ENCODE measurements at places on chromosomes 12 and 14.

DNA sequence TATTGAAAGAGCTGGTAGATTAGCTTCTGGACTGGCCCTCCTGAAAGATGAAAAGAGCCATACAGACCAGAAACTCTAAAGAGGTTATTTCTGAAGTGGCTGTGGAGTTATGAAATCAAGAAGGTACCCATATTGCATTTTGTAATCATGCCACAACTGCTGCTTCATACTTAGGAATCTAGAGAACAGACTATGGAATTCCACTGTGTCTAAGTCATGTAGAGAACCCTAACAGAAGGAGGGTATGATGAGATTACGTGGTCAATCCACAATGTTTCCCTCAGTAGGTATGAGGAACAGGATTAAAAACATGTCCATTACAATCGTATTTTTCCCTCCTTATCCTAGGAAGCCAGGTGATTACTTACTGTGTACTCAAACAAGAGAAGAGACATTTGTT is 708.8 kb downstream of the RERGL start:
- no peak for ATAC-seq

DNA sequence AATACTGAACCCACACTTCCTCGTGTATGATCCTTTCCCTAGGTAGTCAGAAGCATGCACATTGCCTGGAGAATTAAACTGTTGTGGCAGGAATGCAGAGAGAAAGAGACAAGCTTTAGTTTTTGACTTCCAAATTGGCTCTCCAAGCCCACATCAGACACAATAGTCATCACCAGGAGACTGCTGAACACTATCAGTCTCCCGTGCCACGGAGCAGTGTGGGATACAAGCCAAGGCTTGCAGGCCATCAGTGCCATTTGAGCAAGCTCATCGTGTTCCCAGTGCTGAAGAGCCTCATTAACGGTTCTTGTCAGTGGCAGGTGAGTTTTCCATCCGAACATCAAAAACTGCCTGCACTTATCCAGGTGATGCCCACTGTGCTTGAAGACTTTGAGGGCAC is 410.8 kb downstream of the NAV3 start:
- no peak for ATAC-seq

DNA sequence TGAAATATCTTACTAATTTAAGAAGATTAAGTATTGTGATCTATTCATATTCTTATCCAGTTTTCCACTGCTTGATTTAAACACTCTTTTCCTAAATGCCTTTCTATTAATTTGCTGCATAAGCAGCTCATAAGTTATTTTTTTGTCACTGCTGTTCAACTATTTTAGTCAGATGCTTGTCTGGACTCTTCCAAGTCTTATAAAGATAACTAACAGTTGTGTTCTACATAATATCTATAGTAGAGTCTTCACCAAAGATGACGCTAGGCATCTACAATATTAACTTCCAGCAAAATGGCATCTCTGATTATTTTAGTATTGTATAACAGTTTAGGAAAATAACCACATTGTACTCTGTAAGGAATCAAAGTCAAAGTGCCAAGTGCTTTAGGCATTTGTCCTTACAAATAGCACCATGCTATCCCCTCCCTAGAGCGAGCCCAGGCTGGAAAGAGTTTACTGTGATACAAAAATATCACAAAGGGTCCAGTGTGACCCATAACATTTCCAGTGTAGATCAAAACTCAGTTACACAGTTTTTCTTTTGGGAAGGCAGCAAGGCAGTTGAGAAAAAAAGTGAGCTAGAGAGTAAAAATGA is 98.2 kb downstream of the DENND5B start:
- ATAC-seq, result no peak

DNA sequence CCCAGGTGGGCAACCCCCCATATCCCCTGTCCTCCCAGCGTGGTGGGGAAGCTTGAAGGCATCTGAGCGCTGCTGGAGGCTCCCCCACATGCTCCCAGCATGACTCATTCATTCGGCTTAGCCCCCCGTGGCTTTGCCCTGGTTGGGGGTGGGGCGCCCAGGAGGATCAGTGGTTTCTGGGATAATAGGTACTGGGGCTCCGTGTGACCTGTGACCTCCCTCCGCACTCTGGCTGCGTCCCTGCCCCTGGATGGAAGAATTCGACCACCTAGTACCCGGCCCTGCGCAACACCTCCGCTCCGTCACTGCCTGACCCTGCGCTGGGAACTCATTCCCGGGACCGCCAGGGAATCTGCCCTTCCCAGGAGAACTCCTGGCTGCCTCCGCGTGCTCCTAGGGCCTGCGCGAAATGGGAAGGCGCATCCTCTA is 120.1 kb downstream of the AACS start:
- ATAC-seq, result no peak

- no peak for ATAC-seq
These were observed 23.3 kb downstream of the SNRPF start for GRCh38 chr12:95882080-95882479.

GRCh38 chr12:8018666-8019581 is 13.6 kb upstream of the FOXJ2 start:
- ATAC-seq, result peak; percentile 43

- ATAC-seq, result peak; percentile 84
These were observed 23.1 kb downstream of the ADCY6 start for GRCh38 chr12:48765753-48766162.

GRCh38 chr12:47321436-47321835 is 241.7 kb upstream of the AMIGO2 start:
- ATAC-seq, result no peak

- no peak for ATAC-seq
These were observed 8.0 kb upstream of the PLEKHA5 start for GRCh38 chr12:19121449-19122018.
